BJ (cell line): ENCODE measurements at places on chromosomes 6 and 20. TPM values are rescaled to one million over a fixed set of nuclear protein-coding genes. Genes with fewer than 3 reads are reported as not detected.

GRCh38 chr6:156557251-156557910 is 219.8 kb upstream of the ARID1B start:
- no peak for DNase-seq

DNA sequence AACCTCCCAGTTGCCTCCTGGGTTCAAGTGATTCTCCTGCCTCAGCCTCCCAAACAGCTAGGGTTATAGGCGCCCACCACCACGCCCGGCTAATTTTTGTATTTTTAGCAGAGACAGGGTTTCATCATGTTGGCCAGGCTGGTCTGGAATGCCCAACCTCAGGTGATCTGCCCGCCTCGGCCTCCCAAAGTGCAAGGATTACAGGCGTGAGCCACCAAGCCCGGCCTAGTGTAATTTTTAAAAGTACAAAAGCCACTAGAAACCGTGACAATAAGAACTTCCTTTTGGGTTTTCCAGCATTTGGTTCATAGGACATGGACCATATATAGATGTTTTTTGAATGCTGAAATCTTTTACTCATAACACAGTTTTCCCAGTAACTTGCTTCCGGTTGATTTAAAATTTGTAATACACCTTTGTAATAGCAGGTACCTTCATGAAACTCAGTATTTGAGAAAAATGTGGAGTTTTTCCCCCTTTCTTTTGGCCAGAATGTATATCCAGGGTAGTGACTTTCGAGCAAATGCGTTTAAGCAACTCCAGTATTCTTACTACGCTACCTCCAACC is 467 bp downstream of the PXT1 start:
- no peak for DNase-seq

DNA sequence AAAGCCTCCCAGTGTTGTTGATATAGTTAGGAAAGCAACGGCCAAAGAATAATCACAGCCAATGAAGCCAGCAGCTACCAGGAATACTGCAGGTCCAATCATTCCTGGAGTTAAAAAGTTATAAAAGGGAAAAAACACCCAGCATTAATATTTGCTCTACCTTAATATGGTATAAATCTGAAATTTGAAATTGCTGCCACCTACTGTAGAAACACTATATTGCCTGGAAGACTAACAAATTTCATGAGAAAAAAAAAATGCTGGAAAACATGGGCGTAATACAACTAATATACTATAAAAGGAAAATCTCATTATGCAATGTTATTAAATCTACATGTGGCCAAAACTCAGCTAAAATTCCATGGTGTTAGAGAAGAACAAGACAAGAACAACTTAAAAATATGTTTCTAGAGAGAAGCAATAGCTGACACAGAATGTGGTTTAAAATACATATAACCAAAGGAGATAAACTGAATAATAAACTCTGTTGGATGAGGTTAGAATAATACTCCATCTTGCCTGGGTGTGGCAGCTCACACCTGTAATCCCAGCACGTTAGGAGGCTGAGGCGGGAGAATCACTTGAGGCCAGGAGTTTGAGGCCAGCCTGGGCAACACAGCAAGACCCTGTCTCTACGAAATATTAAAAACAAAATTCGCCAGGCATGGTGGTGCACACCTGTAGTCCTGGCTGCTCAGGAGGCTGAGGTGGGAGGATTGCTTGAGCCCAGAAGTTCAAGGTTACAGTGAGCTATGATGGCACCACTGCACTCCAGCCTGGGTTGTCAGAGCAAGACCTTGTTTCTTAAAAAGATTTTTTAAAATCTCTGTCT is 43.1 kb downstream of the SLC17A5 start:
- peak; percentile 31 for DNase-seq

GRCh38 chr6:152636609-152637295 is 410 bp downstream of the SYNE1 start:
- DNase-seq, result no peak

- no peak for DNase-seq
Observed at GRCh38 chr6:27863962-27864905, 48.0 kb downstream of the OR2B2 start.

HLA-DPA1 gene
- polyA plus RNA-seq, result 11.2 and 12.1 TPM in 2 replicates

- no peak for DNase-seq
Observed at GRCh38 chr6:36150283-36150682, 20.0 kb downstream of the MAPK13 start.

GRCh38 chr20:21548390-21549035 is 34.6 kb upstream of the NKX2-2 start:
- DNase-seq, result no peak

INSM1 gene
- polyA plus RNA-seq, result not detected in 2 replicates

GRCh38 chr6:26240157-26241032 is 124.6 kb upstream of the BTN3A2 start:
- peak; percentile 80 for DNase-seq

DNA sequence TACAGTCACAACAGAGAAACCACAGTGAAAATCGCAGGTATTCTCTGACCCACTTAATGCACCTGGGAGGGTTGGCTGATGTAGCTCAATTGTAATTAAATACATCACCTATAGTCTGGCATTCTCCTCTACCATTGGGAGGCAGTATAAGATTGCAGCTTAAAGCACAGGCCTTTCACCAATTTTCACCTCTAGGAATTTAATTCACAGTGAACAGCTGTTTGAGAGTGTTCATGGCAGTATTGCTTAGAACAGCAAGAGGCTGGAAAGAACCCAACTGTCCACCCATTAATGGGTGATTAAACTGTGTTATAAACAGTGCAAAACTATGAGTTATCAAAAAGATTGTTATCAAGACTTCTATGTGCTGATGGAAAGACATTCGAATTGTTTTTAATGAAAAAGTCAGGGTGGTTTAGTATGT is 2.0 kb downstream of the EDEM2 start:
- DNase-seq, result no peak

NMBR gene
- 0.07 TPM in 1 of 2 replicates, not detected in the other for polyA plus RNA-seq

DNA sequence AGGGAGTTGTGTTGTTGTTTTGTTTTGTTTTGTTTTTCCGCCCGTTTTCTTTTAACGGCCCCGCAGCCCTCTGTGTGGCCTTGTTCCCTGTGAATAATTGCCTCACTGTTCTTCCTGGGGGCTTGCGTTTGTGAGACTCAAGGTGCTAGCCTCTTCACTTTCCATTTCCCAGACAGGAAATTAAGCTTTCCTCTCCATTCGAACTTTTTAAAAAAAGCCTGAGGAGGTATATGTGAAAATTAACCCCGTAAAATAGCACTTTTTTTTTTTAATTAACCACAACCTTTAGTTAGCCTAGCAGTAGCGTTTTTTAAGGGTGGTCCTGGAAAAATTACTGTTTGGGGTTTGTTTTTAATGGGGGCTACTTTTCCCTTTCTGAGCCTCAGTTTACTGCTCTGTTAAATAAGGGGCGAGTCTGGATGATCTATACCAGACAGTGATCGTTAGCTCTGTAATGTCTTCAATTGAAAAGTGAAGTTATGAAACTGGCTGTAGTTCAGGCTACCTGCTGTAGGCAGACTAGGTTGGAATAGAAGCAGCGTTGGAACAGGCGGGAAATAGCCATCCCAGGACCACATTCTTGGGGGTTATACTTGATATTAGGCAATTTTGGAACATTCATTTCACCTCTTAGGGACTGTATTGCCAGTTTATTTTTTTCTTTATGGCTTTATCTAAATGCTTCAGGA is 1.7 kb downstream of the STX16 start:
- no peak for DNase-seq

DNA sequence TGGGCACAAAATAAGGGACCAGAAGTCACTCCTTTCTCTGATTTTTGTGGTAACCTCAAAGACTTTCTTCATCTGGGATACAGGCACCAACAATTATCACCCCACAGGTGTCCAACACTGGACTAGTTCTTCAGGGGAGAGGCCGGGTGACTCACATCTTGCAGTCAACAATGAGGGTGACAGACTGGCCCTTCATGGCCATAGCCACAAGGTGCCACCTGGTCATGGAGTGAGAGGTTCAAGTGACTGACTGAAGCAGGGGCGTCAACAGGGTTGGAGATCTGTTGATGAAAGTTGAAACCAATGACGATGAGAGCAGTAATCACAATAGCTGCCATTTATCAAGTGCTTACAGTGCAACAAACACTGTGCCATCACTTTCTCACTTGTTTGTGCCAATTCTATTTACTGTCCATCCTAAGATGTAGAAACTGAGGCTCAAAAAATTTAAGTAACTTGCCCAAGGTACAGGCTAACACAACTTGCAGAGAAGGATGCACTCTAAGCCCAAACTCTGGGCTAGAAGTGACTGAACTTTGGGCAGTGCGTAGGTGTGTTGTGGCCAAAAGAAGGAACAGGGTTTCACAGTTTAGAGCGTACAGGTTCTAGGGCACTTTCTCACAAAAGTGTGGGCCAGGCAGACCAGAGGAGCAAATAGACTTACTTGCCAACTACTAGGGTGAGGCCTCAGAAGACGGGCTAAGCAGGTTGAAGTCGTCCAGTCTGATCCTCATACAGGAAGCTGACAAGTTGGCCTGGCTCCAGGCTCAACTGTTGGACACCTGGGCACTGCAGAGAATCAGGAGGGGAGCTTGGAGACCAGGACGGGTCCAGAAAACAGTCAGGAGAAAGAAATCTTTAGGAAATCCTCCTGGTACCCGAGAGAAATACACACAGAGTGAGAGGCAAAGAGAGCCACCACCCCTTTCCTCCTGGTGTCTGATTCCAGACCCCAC is 30.4 kb downstream of the HLA-DPB1 start:
- no peak for DNase-seq
